ENCODE measurements at places on chromosomes 2 and 18. TPM values are rescaled to one million over a fixed set of nuclear protein-coding genes. Genes with fewer than 3 reads are reported as not detected.

The EPB41L5 gene
- 2.4 TPM for total RNA-seq

The CPO gene
- not detected for total RNA-seq

GRCh38 chr18:35071819-35072247 is 30.6 kb downstream of the MAPRE2 start:
- no peak overlapping the region for H3K4me3 ChIP-seq
- peaks cover 26% of the 10 kb centered on the region for H3K36me3 ChIP-seq
- peaks cover 43% of the 10 kb centered on the region for H3K4me1 ChIP-seq
- no peaks in the 10 kb centered on the region for H3K27me3 ChIP-seq

GRCh38 chr2:60487174-60487573 is 66.3 kb downstream of the BCL11A start:
- no peaks in the 10 kb centered on the region for H3K36me3 ChIP-seq
- H3K27ac ChIP-seq, result no peak overlapping the region
- no peak overlapping the region for H3K4me3 ChIP-seq
- peaks cover 6% of the 10 kb centered on the region for H3K27me3 ChIP-seq

GRCh38 chr2:113162173-113162572 is 11.6 kb upstream of the PSD4 start:
- H3K4me1 ChIP-seq, result peaks cover 35% of the 10 kb centered on the region
- no peaks in the 10 kb centered on the region for H3K27me3 ChIP-seq
- DNase-seq, result no peak
- no peaks in the 10 kb centered on the region for H3K36me3 ChIP-seq
- no peak overlapping the region for H3K27ac ChIP-seq
